ENCODE measurements at places on chromosomes 12 and 14.

GRCh38 chr14:97959251-97959650, 1162.1 kb downstream of the VRK1 start:
- no peak for DNase-seq

- DNase-seq = peak; percentile 94
Observed at GRCh38 chr12:1606021-1606622, 11.7 kb upstream of the FBXL14 start.

- peak; percentile 42 for DNase-seq
Observed at GRCh38 chr12:12721176-12721751, 4.1 kb downstream of the CDKN1B start.

GRCh38 chr12:32988982-32989381, 92.4 kb upstream of the PKP2 start:
- DNase-seq = peak; percentile 69

DNA sequence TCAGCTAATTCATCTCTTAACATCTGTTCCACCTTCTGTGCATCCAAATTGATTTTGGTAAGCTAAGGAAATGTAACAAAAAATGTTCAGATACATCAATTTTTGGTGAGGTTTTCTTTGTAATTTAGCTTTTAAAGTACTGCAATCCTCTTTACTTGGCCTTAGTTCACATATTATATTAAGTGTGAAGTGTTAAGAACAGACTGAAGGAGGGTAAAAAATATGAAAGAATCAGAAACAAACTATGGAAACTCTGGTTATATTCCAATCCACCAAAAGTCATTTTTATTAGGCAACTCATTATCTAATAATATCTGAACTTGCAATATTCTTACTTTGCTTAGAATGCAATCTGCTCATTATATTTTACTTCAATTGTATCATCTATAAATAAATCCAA, 49.1 kb downstream of the CEP290 start:
- DNase-seq = no peak

DNA sequence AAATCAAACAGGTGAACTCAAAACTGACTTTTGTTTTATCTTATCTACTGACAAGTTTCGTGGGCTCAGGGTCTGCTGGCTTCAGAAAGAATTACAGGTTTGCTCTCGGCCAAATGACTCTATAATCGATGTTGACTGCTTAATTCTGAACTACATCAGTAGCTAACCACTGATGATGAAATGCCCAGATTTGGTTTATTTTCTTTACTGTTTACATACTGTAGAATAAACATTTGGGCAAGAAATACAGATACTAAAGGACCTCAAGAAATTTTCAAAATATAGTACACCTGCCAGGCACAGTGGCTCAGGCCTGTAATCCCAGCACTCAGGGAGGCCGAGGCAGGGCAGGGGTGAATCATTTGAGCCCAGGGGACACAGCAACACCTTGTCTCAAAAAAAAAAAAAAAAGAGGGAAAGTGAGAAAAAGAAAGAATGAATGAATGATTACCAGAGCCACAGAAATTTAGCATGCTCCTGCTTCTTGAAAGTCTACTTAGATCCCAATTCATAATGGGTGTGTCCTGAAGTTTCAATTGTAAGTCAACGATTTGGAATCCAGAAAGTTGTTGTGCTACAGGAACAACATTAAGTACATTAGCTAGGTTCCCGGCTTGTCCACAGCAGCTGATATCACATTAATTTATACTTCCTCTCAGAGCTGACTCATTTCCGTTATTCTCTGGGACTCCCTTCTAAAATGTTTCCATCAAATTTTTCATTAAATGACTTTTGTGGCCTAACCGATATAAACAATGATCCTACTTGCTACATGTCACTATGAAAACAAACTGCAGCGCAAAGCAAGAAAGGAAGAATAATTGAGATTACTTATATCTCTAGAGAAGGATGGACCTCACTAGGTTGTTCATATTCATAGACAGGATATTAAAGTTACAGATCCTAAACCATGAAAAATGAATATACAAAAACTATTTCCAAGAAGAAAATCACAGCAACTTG, 134.3 kb downstream of the MED13L start:
- peak; percentile 94 for DNase-seq

GRCh38 chr14:101232340-101233020, 328.8 kb upstream of the DIO3 start:
- peak; percentile 7 for DNase-seq

DNA sequence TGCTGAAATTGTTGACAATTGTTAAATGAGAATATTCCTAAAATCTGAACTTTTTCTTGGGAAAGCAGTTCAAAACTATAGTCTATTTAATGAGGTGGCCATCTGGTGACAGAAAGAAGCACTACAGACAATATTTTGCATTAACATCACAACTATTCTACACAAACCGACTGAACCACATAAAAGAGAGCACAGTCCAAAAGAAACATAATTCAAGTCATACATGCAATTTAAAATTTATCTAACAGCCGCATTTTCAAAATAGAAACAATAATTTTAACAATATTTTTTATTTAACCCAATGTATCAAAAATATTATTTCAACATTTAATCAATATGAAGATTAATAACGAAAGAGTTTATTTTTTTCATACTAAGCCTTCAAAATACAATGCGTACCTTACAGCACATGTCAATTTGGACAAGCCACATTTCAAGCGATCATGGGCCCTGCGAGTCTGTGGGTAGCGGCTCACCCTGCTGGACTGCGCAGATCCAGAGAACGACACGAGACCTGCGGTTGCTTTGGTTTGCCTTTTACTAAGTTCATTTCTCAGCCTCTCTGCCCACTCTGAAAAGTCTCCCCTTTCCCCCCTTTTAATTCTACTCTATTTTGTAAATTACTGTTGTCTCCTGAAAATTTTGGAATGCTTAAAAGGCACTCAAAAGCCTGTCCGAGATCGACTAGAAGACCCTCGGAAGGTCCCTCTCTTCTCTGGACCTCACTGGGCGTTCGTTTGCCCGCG, 947 bp upstream of the LRRC9 start:
- peak; percentile 28 for DNase-seq

DNA sequence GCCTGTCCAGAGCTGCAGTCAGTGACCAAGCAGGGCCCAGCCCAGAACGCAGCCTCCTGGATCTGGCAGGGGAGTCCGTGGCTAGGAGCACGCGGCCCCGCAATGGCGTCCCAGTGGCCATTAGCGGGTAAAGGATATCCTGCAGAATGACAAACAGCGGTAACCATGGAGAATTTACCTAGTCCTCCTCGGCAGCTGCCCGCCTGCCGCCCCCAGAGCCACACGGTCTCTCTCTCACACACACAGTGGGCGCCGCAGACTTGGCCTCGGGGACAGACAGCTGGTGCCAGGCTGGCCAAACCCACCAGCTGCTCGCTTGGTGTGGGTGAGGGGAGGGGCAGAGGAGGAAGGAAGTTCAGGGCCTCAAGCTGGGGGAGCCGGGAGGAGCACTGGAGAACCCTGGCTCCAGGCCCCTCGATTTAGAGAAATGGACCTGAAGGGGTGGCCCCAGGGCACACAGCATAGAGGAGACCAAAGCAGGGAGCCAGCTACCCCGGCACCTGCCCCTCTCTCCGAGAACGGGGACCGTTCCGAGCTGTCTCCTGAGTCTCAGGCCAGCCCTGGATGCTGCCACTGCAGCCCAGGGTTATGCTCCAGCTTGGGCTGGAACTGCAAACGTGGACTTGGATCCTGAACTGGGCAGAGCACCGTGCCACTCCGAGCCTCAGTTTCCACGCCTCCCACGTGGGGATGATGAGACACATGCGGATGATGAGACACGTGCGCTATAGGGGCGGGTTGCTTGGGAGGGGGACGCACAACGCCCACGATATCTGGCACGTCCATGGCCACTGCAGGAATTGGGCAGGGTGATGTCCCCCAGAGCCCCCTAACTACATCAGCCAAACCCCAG, 3.4 kb downstream of the CDK2AP1 start:
- no peak for DNase-seq

GRCh38 chr12:125436686-125437085, 371.5 kb downstream of the AACS start:
- no peak for DNase-seq

GRCh38 chr14:34055157-34055950, 104.5 kb upstream of the EGLN3 start:
- no peak for DNase-seq

DNA sequence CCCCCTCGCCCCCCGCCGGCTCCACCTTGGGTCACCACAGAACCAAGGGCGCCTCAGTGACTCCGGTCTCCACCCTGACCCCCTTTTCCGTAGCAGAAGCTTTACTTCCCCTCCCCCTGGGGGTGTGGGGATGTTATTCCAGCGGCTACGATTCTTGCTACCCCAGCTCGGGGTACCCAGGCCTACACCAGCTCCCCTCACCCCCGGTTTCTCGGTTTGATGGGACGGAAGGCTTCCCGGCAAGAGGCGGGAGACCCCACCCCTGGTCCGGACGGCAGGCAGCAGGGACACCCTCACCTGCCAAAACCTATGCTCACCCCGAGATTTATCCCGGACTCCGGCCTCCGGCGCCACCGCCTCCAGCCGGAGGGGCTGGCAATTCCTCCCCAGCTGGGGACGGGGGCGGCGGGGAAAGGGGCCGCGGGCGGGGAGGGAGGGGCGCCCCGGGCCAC, 619 bp downstream of the RAB15 start:
- no peak for DNase-seq

- no peak for DNase-seq
Observed at GRCh38 chr12:52091061-52091460, 11.6 kb downstream of the SMIM41 start.

DNA sequence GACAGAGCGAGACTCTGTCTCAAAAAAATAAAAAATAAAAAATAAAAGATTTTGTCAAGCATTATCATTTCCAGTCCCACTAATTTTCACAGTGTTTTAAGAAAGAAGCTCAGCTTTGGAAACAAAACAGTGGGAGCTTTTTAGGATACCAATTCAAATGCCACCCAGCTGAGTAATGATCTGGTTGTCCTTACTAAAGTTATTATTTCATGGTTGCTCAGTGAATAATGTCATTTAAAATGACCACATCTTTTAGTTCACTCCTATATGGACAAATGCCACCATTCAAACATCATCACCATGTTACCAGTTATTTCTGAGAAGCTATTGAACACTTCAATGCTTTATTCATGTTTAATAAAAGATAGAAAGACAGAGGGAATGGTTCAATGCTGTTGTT, 365.0 kb downstream of the CCER1 start:
- DNase-seq = peak; percentile 3

GRCh38 chr14:106670011-106670410, 1143.6 kb downstream of the TMEM121 start:
- DNase-seq = no peak

DNA sequence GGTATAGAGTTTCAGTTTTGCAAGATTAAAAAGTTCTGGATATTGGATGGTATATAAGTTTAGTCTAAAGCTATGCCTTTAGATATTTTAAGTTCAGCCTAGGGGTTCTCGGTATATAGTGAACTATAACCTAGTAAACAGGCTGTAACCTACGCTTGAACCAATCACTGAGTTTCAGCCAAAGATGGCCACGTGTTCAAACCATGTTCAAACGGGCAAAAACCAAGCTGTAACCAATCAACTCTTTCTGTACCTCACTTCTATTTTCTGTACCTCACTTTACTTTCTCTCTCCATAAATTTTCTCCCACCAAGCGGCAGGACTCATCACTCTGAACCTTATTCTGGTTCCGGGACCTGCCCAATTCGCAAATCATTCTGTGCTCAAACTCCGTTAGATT, 1.4 kb downstream of the TMBIM4 start:
- DNase-seq = no peak

GRCh38 chr14:63926641-63927040, 73.8 kb downstream of the SYNE2 start:
- no peak for DNase-seq

Measured in M059J (cell line).